ENCODE measurements at places on chromosomes 2 and 18.

DNA sequence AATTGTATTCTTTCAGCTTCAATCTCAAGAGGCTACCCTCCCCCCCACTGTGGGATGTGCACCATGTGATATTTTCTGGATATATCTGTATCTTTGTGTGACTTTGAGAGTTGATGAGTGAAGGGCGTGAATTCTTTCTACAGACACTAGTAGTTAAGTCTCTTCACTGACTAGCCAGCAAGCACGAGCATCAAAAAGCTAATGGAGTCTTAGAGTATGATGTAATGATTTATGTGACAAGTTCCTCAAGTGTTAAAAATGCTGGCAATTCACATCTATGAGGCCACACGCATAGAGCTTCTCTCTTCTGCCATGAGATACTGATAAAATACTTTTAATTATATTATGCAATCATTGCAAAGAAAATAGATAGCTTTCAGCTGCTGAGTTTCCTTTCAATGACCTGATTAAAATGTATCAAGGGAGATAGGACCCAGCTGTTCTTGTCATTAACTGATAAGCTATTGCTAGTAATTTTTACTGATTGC, 304.8 kb downstream of the TRIB2 start:
- DNase-seq = no peak

DNA sequence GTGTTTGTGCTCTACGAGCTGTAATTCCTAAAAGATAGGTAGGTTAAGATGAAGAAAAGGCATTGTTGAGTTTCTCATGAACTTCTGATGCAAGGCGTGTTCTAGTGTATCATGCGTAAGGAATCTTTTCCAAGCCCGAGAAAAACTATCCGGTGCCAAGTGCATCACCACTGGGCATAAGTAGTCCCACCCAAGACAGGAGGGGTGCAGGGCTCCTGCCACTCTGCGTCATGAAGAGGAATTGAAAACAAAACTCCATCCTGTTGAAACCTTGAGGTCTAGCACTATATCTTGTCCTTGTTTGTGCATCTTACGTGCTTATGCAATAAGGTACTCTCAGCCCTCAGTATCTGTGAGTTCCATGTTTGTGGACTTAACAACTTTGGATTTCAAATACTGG, 45.7 kb downstream of the RAB31 start:
- DNase-seq = no peak

DNA sequence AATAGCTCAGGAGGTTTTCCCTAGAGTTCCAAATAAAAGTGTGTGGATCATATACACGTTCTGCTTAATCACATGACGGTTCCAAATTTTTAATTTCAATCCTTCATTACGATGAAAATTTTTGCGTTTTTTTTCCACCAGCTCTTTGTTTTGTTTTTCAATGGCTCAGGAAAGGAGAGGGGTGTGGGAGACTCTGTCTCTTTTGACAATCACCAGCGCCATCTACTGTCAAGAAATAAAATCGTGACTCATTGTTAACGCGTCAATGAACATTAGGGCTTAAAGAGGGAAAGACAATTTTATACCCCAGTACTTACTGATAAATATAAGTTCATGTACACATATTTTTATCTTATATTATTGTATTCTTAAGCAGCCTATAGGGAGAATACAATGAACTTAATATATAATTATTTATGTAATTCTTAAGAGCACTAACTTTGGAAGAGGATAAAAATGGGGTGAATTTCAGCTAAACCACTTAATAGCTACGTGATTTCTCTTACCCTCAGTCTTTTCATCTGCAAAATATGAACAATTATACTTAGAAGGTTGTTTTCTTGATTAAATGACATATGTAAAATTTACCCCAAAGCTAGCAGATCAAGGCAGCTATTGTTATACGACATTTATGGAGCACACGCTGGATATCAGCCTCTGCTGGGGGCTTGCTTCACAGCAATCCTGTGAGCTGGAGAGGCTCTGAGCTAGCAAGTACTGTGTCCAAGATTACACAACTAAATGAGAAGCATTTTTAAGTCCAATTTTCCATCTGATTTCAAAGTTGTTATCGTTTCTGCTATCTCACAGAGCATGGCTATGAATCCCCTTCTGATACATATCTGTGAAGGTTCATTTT, 47.4 kb upstream of the RMDN2 start:
- DNase-seq = peak; percentile 71

DNA sequence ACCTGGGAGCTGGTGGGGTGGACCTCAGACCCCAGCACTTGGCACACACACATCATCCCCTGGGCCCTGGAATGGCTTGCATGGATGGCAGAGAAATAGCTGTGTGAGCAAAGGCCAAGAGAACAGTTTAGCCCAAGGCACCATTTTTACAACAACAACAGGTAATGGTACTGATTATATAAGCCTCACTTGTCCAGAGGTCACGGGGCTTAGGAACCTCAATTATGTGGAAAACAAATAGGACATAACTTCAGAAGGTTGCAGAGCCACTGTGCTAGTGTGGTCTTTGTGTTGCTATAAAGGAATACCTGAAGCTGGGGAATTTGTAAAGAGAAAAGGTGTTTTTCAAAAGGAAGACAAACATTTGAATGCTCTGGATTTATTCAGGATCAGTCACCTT, 13.2 kb downstream of the STEAP3 start:
- DNase-seq = no peak
